Choroid plexus epithelial cell (primary cell): ENCODE measurements at places on chromosomes 1 and 21.

DNA sequence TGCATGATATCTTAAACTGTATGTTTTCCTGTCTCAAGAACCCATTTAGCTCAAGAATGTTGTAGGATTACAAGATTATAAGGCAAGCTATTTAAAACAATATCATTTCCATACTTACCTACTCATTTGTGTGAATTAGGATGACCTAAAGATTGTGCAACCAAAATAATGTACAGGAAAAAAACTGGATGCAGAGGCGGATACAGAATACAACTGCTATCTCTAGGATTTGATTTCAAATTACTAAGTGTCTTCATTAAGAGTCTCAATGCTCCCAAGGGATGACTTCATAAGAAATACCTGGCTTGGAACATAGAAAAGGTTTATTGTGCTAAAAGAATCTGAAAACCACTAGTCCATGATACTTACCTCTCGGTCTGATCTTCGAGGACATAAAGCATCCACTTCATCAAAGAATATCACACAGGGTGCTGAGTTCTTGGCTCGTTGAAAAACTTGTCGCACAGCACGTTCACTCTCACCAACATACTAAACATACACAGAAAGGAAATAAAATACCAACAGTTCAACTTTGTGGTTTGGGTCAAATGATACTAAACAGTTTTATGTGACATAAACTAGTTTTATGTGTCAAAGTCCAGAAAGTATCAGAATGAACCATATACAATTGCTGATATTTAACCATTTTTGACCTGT is 54.9 kb downstream of the NVL start:
- DNase-seq: no peak

DNA sequence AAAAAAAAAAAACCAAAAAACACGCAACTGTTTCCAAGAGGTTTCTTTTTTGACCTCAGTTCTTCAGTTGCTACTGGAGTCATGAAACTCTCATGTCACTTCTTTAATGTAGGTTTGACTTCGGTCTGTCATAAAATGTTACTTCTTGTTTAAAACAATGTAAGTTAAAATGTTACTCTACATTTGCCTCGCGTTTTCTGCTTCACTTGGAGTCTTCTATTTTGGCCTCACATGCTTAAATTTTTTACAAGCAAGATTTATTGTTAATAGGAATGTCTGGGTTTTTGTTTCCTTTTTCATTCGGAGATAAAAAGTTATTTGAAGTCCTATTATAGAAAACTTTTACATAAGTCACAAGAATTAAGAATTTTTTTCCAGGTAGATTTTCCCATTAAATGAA is 880.2 kb downstream of the LTN1 start:
- no peak for DNase-seq

DNA sequence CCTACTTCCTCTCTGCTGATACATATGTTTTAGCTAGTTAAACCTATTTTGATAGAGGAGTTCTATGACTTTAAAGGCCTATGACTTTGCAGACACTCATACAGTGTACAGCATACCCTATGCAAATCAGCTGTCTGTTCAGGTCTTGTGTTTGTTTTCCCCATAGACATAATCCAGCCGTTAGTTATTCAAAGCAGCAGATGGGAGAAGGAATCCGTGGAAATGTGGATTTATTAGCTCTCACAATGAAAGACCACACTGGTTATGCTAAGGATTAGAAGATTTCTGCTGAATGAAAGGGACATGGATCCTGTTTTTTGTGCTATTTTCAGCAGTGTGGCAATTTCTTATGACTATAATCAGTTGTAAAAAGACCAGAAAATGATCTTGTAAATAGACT is 59.8 kb downstream of the MAST2 start:
- no peak for DNase-seq

DNA sequence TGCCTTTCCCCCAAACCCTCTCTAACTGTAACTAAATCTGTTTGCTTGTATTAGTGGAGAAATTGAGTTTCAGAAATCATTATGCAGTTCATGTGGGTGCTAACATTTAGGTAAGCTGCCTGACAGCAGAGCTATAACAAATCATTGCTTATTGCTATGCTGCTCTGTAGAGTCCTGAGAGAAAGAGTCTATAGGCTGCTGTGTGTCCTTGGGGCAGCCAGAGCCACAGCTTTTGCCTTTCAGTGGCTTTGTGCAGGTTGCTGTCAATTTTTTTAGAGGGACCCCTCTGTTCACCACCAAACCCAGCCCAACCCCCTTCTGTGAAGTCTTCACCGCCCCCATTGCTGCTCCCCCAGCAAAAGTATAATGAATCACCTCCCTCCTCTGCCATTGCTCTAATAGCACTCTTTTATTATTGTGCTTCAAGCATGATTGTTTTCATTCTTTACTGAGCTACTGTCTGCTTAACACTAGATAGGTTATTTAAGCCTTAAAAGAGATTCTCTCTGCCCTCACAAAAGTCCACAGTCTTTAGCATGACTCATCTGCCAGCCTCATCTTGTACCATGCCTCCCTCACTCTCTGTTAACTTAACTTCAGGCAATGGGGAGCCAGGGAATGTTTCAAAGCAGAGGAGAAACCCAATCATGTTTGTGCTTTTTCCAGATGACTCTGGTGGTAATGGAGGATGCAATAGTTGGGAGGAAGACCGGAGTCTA is 38.6 kb downstream of the DIRAS3 start:
- DNase-seq: peak; percentile 10

GRCh38 chr1:234838820-234839219 is 228.8 kb upstream of the IRF2BP2 start:
- no peak for DNase-seq

- DNase-seq: peak; percentile 73
These were observed 3.1 kb upstream of the ARHGEF2 start for GRCh38 chr1:155981266-155982088.

- DNase-seq: no peak
These were observed 589.7 kb downstream of the LMO4 start for GRCh38 chr1:87918398-87918797.

- DNase-seq: no peak
These were observed 14.0 kb upstream of the TBX19 start for GRCh38 chr1:168266644-168267186.

- DNase-seq: no peak
These were observed 1.4 kb downstream of the GPR161 start for GRCh38 chr1:168135116-168135920.
